ENCODE measurements at places on chromosomes 7 and 10. TPM values are rescaled to one million over a fixed set of nuclear protein-coding genes. Genes with fewer than 3 reads are reported as not detected.

The CARD11 gene
- 4.5 TPM for total RNA-seq

The TSPAN13 gene
- 35.5 TPM for total RNA-seq

DNA sequence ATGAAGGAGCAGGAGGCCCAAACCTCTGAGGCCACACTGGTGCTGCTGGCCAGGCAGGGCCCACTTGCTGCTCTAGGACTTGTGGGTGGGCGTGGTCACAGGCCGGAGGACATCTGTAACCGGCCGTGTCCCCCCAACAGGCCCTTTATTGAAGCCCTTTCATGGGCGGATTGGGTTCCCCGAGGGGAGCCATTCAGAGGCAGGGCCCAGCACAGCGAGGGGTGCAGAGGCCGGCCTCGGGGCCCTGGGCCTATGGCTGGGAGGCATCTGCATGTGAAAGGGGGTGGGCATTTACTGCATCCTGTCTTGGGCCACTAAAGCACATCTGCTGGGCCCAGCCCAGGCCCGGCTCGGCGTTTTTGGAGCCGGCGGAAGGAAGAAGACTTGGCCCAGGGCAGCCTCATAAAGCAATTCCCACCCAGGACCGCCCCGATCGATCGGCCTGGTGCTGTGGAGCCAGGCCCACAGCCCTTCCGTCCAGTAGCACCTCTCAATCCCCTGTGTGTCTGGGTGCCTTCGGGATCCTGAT lies 8.4 kb downstream of the LHPP start:
- no peak for DNase-seq

The CPVL gene
- total RNA-seq: 35.4 TPM

- DNase-seq: no peak
Observed at GRCh38 chr10:130655313-130656186, 519.4 kb downstream of the GLRX3 start.

GRCh38 chr7:15128716-15129115 lies 226.2 kb upstream of the DGKB start:
- DNase-seq: no peak

DNA sequence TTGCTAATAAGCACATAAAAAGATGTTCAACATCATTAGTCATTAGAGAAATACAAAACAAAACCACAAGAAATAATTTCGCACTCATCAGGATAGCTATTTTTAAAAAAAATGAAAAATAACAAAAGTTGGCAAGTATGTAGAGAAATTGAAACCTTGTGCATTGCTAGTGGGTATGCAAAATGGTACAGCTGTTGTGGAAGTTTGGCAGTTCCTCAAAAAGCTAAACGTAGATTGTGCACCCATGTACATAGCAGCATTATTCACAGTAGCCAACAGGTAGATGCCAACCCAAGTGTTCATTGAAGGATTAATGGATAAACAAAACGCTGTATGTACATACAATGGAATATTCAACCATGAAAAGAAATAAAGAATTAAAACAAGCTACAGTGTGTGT lies 35.3 kb upstream of the STARD3NL start:
- DNase-seq: no peak

- DNase-seq: no peak
Observed at GRCh38 chr7:89049043-89049442, 253.5 kb upstream of the TEX47 start.

The PLAC9 gene
- not detected for total RNA-seq

The RAMP3 gene
- not detected for total RNA-seq

The HMX2 gene
- 1.3 TPM for total RNA-seq

- no peak for DNase-seq
Observed at GRCh38 chr7:88614736-88615135, 144.8 kb upstream of the ZNF804B start.

The ICA1 gene
- total RNA-seq: 15.1 TPM

The BRAT1 gene
- 59.9 TPM for total RNA-seq

- DNase-seq: no peak
Observed at GRCh38 chr7:70645876-70646351, 486.0 kb upstream of the GALNT17 start.

DNA sequence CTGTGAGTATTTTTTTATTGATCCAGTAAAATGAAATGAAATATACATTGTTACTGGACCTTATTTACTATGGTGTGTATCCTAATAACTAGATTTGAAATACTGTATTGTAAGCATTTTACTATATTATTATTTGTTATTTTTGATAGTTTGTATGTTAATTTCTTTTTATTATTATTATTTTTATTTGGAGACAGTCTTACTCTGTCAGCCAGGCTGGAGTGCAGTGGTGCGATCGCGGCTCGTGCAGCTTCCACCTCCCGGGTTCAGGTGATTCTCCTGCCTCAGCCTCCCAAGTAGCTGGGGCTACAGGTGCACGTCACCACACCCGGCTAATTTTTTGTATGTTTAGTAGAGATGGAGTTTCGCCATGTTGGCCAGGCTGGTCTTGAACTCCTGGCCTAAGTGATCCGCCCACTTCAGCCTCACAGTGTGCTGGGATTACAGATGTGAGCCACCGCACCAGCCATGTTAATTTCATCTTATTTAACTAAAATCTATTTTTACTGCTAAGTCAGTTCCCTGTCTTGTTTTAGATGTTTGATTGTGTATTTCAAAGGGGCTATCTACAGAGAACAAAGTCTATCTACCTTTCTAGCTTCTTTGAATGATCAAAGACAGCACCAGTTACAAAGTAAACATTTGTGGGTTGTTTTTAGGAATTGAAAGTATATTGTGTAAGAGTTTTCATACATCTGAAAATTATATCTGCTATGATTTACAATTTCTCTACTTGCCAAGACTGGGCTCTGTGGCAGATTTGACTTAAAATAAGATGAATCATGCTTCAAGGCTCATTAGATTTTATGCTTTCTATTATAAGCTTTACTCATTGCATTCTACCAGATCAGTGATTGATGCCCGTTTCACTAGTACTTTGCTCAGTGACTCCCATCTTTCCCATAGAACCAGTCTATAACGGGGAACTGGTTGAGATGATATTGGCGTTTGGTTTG lies 41.6 kb downstream of the CDC123 start:
- no peak for DNase-seq

The IKZF1 gene
- total RNA-seq: 4.2 TPM

DNA sequence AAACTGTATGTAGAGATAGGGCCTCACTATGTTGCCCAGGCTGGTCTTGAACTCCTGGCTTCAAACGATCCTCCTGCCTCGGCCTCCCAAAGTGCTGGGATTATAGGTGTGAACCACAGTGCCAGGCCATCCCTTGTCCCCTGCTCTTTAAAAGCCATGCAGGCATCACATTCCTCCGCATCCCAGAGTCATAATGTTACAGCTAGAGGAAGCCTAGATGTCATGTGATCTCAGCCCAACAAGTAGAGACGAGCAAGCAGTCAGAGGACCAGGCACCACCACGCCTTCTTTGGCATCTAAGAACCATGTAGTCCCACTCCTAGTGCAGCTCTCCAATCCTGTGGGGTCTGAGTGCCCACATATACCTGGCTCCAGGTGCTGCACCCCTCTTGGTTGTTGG lies 13.1 kb downstream of the PODXL start:
- DNase-seq: no peak

GRCh38 chr7:16083931-16084330 lies 337.4 kb downstream of the CRPPA start:
- DNase-seq: no peak

The HOXA3 gene
- total RNA-seq: 12.4 TPM

- DNase-seq: no peak
Observed at GRCh38 chr7:10672186-10672585, 301.5 kb upstream of the PHF14 start.

GRCh38 chr7:104993217-104993862 lies 20.7 kb upstream of the KMT2E start:
- no peak for DNase-seq

Data from Daoy (cell line).